Left renal pelvis (tissue), 4 donors: ENCODE measurements at places on chromosomes 7 and 10. TPM values are rescaled to one million over a fixed set of nuclear protein-coding genes. Genes with fewer than 3 reads are reported as not detected.

DNA sequence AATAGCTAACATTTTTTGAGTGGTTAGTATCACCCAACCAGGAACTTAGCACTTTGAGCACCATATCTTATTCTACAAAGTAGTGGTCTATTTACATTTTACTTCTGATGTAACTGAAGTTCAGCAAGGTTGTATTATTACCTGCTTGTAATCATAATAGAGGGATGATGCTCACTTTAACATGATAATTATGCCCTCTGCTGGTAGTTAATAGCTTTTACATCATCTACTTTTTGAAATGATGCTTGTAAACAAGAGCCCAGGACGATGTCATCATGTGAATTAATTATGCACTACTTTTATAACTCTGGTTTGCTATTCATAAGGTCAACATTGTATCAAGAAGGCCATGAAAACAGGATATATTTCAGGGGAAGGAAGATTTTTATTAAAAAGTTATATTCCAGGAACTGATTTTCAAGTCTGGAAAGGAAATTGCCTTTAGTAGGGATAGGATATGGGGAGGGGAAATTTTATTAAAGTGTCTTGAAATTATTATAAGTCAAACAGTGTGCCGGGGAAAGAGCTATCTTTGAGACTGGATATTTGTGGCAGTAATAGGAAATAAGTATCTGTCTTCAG lies 80.3 kb upstream of the SCIN start:
- no peak for DNase-seq

Gene LDB3
- polyA plus RNA-seq = 0.74 TPM

DNA sequence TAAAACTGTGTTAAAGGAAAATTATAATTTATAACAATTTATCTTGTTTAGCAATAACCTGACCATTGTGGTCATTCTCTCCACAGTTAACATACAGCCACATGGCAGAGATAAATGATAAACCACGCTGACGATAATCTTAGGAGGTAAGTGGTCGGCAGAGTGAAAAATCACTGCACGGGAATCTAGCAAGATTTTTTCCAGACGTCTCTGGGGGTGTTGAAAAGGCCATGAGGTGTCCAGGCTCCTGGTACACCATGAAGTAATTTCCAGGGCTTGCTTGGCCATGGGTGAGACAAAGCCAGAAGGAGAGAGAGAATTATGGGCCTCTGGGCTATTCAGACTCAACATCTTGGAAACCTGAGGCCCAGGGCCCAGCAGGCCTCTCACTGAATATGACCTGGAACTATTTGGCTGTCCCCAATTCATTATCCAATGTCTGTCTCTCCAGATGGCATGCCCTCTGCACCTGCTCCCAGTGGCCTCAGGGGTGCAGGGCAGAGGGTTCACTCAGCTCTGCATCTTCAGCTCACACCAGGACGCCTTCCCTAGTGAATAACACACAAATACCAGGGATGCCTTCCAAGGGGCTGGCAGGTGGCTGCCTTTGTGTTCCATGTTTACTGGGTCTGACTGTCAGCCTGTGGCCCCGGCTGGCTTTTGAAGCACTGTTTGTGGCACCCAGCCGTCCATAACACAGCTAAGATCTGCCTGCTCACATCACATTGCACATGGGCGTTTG lies 590.4 kb upstream of the PFKP start:
- DNase-seq = no peak

Gene ENTPD1
- polyA plus RNA-seq = 23.3 TPM

- no peak for DNase-seq
Observed at GRCh38 chr10:131129544-131129943, 182.0 kb downstream of the TCERG1L start.

DNA sequence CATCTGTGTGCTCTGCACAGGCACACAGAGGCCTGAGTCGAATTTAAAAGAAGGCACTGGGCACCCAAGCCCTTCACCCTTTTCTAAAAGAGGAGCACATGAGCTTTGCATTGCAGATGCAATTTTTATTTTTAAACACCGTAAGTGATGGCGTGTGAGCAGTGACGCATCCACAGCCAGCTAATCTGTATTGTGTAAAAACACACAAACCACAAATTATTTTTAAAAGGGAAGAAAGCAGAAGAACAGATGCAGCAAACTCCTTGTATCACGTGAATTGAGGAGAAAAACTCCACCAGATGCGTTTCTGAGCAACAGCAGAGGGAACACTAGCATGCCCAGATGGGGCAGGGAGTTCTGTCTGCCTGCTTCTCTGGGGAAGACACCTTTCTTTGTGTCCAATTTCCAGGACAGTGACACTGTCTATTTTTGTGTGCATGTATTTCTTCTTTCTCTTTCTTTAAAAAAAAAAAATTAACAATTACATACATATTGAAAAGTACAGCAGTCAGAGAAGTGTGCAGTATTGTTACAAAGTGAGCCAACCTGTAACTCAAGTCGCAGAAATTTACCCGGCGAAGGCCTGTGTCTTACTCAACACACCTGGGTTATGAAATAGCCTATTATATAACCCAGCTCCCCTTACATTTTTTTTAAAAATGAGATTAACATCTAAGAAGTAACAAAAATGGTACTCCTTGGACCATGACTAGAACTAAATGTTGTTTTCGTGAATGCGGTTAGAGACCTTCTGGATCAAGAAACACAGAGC lies 39.2 kb downstream of the EEPD1 start:
- DNase-seq = no peak

- DNase-seq = no peak
Observed at GRCh38 chr7:37497576-37497975, 48.9 kb upstream of the ELMO1 start.

Gene CFAP43
- 15.8 TPM for polyA plus RNA-seq

GRCh38 chr7:43937444-43937843 lies 11.2 kb downstream of the UBE2D4 start:
- DNase-seq = no peak

DNA sequence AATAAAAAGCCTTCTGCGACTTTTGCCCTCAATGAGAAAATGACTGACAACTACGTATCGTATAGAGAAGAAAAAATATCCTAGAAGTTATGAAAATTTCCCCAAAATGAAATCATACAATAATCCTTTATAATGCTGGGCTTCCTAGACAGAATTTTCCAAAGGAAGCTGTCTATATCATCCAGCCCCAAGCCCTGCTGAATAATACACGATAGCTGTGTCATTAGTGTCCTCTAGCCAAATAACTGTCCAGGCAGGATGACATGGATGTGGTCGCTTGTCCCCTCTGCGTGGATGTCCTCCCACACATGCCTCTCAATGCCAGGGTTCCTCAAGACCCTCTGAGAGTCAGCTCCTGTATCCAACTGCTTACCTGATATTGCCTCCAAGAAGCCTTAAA lies 61.7 kb upstream of the ECHDC3 start:
- DNase-seq = no peak
